ENCODE measurements at places on chromosomes 2 and 18.

DNA sequence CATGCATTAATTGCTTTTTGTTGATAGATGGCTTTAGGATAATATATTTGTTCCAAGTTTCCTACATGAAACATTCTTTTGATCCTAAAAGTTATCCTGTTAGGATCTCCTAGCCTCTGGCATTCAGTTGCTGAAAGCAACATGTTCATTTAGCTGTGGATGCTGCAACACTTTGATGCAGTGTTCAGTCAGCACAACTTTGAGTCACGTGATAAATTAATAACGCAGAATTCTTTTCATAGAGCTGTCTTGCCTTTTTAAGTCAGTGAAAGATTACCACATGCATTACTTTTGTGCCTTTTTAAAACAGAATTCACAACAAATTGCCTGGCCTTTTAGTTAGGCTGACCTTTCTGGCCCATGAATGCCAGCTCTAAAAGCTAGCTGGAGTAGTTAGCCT is 1467.9 kb upstream of the ZEB2 start:
- DNase-seq, result no peak

DNA sequence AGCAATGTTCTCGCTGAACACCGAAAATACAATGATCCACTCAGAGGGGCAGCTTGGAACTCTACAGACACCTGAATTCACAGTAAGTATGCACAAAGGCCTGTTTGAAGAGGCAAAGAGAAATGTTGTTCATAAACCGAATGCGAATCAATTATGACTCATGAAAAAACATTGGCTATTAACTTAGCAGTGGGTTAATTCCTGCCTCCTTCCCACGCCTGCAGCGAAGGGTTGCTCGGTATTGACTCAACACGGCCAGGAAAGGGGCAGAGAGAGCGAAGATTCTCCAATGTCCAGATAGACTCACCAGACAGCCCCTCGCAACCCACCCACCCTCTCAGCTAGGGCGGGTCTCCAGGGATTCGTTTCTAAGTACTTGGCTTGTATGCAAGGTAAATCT is 9.4 kb downstream of the CRACDL start:
- no peak for DNase-seq

DNA sequence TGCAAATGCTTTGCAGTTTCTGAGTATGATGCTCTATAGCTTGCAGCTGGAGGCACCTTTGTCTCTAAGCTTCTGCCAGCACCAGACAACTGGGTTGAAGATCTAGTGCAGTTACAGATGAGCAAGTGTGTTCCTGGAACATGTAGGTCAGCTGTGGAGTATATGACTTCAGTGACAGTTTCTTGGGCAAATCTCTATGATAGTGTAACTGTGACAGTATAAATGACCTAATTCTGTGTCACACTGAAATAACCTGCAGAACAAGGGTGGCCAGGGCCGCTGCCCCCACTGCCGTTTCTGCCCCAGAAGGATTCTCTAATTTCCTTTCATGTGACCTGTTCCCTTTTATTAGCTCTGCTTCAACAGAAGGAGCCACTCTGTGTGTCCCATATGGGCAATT is 145.3 kb upstream of the DAPL1 start:
- DNase-seq, result no peak

GRCh38 chr2:121489284-121489683 is 41.4 kb upstream of the RNU4ATAC start:
- no peak for DNase-seq

- DNase-seq, result no peak
These were observed 113.4 kb upstream of the PDE1A start for GRCh38 chr2:182540252-182540651.

GRCh38 chr2:221465776-221466175 is 106.3 kb downstream of the EPHA4 start:
- no peak for DNase-seq

DNA sequence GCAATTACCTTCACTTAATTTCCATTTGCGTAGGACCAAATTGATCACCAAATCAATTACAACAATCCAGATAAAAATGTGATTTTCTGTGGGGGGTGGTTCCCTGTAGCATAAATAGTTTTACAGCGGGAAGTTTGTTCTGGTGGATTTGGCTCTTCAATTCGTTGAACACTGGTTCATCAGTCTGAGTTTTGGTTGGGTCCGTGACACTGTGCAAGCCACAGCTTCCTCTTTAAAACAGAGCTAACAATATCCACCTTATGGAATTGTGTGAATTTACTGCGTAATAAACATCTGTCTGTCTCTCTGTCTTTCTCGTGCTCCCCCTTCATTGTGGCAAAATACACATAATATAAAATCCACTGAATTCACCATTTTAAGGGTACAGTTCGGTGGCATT is 310.8 kb downstream of the TGIF1 start:
- DNase-seq, result no peak

DNA sequence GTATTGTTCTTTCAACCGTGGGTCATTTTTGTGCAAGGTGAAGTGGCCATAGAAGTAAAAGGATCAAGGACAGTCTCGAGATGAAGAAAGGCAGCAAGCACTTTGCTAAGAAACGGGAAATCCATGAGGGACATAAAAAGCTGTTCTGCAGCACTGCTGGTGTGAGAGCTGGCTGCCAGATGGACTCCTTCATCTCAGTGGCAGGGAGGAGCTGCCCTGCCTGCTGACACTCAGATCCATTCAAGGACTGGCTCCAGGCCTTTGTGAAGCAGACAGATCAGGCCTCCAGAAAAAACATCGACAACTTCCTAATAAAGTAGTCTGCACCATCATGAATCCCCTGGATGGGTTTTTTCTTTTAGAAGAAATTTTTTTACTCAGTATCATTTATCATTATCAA is 29.5 kb downstream of the RMC1 start:
- DNase-seq, result no peak

- no peak for DNase-seq
These were observed 767.8 kb upstream of the ZEB2 start for GRCh38 chr2:145287736-145288135.

GRCh38 chr2:101758001-101758400 is 60.5 kb downstream of the MAP4K4 start:
- DNase-seq, result no peak

DNA sequence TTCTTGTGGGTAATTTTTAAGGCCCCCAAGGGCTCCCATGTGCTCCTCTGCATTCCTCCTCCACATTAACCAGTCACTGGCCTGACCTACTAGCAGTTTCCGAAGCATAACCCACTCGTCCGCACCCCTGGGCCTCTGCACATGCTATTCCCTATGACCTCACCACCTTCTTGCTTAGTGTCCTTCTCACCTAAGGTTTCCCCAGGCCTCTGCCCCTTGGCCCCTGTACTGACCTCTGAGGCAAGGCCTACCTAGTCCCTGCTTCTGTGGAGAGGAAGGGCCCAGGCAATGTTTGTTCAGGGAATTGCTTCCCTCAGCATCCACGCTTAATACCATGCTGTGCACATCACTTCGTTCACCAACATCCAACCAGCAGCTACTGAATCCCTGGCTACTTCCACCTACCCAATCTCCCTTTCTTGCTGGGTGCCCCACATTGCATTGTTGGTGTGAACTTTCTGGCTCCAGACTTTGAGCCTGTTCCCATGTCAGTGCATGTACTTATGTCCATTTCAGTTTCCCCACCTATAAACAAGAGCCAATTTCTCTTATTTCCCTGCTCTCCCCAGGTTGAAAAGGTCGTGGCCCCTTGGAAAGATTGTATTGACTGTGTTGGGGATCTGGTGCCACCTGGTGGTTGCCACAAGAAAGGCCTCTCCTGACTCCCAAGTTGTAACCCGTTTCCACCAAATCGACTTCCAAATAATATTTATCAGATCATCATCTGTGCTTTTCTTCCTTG is 19.2 kb upstream of the TMEM177 start:
- no peak for DNase-seq

DNA sequence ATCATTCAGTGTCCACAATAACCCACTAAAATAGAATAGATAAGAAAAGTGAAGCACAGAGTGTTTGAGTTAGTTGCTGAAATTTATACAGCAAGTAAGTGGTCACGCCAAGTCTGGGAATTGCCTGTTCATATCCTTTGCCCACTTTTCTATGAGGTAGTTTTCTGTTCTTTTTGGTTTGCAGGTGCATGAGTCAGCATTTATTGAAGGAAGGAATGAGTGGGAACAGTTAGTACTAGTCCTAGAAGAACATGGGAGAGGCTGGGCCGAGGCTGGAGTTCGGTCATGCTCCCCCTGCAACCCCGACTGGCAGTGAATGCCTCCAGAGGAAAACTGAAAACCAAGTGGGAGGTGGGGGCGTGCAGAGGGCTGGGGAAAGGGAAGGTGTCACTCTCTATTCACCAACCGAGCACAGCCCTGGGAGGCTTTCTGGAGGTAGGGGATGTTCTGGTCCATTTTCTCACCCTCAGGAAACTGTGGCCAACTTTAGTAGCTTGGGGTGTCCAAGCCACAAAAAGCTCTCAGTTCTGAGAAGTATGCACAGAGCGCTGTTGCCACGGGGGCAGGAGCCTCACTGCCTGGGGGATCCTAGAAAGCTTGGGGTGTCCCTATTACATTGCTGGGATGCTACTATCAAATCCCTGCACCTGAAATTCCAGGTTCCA is 41.4 kb downstream of the FOSL2 start:
- DNase-seq, result no peak

DNA sequence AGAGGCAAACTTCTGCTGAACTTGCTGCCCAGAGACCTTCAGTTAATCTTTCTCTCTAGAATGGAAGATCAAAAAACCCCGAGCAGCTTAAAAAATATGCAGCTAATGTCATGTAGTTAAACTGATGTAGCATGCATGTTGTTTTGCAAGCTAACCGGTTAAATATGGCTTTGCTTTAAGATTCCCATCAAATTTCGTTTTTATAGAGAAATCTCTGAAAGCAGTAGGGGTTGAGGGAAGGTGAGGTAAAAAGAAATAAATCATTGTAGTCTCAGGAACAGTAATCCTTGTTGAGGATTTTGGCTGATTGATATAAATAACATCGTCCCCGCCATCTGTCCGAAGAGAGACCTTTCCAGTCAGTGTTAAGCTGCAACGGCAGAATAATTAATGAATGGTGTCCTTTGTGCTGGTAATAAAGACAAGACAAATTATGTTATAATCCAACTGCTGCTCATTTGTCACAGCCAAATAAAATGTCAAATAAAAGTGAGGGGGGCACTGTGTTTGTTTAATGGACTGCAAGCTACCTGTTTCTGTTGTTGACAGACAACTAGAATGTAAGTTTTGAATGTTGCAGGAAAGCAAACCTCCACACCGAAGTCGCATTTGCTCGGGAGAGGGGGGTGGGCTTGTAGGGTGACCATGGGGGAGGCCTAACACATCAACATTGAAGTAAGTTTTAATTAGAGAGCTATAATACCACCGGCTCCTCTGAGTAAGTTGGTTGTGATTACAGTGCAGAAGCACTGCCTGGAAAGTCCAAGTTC is 555.5 kb downstream of the ARHGAP15 start:
- DNase-seq, result no peak
